ENCODE measurements at places on chromosomes 12 and 14.

GRCh38 chr12:92124689-92125029, 21.0 kb downstream of the BTG1 start:
- DNase-seq, result no peak

GRCh38 chr12:93886533-93887511, 209.6 kb downstream of the CRADD start:
- no peak for DNase-seq

DNA sequence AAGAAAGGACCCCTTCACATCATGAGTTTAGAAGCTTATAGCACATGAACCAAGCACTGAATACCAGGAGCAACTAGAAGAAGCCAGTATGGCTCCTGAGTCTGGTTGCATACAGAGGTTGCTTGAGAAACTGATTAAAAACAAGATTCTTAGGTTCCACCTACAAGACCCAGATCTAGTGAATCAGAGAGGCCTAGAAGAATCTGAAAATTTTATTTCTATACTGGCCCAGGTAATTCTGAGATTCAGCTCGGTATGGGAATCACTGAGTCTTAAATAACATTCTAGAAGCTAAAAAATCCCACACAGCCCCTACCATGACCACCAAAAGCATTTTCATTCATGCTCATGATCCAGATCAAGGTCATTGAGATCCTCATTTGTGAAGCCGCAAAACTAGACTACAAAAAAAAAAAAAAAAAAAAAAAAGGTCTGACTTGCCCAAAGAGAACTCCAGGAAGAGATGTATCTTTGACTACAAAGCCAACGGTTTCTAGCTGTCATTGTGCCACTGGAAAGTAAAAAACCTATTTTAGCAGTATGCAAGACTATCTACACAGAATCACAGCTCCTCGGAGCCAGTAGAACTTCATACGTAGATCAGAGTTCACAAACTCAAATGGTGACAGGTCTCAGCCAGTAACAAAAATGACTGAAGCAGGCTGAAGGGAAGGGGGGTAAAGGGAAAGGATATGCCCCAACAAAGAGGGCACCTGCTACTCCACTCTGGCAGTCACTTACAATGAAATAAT, 168.4 kb upstream of the EGLN3 start:
- no peak for DNase-seq

- DNase-seq, result no peak
Measured at GRCh38 chr12:24393071-24393470, 443.6 kb upstream of the SOX5 start.

GRCh38 chr12:121611306-121611705, 15.0 kb upstream of the ORAI1 start:
- no peak for DNase-seq

- DNase-seq, result no peak
Measured at GRCh38 chr12:18681818-18682217, 56.0 kb downstream of the PLCZ1 start.

GRCh38 chr12:47910981-47911380, 6.2 kb upstream of the VDR start:
- DNase-seq, result no peak
